ENCODE measurements at places on chromosomes 16 and 17.

GRCh38 chr17:36932694-36933511 lies 4.4 kb upstream of the LHX1 start:
- no peak for DNase-seq

- no peak for DNase-seq
Measured at GRCh38 chr17:68569346-68569745, 31.8 kb downstream of the FAM20A start.

- no peak for DNase-seq
Measured at GRCh38 chr16:14485121-14485551, 144.9 kb downstream of the PARN start.

GRCh38 chr17:80768389-80768788 lies 223.3 kb upstream of the CHMP6 start:
- no peak for DNase-seq

DNA sequence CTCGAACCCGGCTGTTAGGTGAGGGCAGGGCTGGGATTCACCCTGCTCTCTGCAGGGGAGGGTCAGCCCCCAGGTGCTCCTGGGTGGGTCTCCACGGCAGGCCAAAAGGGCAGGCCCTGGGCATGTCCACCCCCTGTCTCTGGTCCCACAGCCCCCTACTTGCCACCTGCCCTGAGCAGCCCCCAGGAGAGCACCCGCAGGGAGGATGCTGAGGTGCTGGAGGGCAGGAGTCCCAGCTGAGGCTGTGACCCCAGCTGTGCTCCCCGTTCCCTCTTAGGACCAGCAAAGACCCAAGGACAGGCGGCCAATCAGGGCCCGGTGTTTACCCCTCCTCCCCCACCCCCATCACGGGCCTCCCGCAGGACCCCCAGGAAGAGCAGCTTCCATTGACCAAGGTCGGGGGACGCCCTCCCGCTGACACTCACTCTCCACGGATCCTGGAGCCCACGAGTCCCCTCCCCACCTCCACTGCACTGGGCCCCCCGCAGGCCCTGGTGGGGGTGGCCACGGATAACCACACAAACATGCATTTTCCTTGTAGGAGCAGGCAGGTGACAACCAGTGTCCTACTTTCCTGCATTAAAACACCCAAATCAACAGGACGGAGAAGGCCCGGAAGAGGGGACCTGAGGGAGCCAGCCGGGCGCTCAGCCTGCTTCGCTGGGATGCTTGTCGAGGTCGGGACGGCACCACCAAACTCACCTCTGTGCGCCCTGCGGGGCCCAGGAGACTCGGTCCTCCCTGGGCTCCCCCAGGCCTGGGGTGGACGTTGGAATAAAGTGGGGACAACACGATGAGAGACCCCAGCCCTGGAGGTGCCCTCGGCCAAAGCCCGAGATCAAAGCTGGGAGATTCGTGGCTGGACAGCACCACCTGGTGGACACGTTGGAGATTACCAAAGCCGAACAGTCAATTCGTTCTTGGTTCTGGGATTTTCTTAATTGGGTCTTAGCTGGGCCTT lies 22.5 kb upstream of the ENPP7 start:
- DNase-seq: peak; percentile 13

GRCh38 chr17:50394711-50395110 lies 2.6 kb downstream of the LRRC59 start:
- no peak for DNase-seq

GRCh38 chr16:68217506-68217905 lies 18.4 kb downstream of the ESRP2 start:
- DNase-seq: no peak

- DNase-seq: no peak
Measured at GRCh38 chr17:80327518-80327917, 66.9 kb downstream of the RNF213 start.

DNA sequence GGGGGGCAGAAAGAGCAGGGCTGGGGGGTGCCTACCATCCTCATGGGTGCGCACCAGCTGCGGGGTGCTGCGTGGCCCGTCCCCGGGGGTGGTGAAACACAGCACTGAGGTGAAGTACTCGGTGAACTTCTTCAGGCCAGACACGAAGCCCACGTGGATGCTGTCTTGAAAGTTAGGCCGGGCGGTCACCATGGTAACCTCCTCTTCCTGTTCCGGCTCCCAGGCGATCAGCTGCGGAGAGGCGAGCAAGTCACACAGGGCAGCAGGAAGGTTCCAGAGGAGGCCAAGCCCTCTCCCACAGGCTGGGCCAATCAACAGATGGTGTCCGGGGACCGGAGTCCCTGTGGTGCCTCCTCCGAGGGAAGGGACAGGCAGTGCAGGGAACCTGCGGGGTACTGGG lies 90.1 kb upstream of the CDC42EP4 start:
- DNase-seq: no peak

- DNase-seq: no peak
Measured at GRCh38 chr16:2071454-2072202, 23.8 kb downstream of the TSC2 start.

DNA sequence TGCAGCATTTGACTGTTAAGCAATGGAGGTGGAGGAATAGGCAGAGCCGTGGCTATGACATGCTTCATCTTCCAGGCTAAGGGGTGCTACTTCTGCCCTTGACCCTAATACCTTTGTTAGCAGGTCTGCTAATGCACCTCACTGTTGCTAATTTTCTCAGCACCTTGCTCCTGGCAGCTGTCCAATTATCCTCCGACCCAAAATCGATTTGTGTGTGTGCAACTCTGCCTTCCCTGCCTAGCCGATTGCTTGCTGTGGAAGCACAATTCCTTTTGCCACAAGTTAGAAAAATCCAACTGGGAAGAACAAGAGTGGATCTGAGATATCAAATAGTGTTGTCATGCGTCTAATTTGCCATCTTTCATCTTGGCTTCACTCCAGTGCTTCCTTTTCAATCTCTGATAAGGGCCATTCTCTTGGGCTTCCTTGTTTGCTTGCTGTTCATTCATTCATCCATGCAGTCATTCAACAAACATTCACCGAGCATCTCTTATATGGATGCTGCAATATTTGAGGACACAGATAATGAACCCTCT lies 422.8 kb downstream of the RBFOX1 start:
- DNase-seq: no peak

DNA sequence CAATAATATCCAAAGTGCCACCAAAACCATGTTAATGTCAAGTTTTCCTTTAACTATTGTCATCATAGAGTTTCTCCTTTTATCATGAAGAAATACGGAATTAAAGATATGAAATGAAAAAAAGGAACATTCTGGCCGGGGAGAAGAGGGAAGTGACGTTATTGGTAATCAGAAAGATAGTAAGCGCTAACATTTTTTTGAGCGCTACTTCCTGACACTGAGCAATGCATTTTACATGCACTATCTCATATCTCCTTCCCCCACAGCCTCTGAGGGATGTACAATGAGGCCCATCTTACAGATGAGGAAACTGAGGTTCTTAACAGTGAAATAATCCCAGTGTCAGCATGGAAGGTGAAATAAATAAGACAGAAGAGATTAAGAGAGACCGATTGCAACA lies 410.9 kb downstream of the SOX9 start:
- DNase-seq: no peak

DNA sequence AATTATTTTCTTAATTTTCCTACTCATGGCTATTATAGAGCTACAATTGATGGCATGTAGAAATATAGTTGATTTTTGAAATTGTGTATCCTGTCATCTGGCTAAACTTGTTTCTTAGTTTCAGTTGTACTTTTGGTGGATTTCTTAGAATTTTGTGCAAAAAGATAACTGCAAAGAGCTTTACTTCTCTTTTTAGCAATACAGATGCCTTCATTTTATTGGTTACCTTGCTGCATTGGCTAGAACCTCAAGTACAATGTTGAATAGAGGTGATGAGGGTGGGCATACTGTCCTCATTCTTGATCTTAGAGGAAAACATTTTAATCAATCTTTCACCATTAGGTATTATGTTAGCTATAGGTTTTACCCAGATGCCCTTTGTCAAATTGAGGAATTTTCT lies 67.9 kb downstream of the METRNL start:
- DNase-seq: no peak

- no peak for DNase-seq
Measured at GRCh38 chr17:77151186-77151585, 10.4 kb downstream of the SEC14L1 start.

DNA sequence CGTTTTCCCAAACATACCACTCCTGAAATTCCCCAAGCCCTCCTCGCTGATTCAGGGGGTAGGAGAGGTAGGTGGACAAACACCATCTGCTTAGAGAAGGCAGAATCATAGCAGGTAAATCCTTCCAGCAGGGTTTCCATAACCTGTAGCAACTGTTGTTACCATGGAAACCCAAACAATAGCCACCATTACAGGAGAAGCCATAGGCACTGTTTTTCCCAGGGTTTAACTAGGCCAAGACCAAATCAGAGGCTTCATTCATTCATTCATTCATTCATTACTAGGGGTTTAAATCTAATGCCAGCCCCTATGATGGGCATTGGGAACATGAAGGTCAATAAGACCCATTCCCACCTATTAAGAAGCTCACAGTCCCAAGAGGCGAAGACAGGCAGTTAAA lies 25.5 kb upstream of the CIITA start:
- no peak for DNase-seq

DNA sequence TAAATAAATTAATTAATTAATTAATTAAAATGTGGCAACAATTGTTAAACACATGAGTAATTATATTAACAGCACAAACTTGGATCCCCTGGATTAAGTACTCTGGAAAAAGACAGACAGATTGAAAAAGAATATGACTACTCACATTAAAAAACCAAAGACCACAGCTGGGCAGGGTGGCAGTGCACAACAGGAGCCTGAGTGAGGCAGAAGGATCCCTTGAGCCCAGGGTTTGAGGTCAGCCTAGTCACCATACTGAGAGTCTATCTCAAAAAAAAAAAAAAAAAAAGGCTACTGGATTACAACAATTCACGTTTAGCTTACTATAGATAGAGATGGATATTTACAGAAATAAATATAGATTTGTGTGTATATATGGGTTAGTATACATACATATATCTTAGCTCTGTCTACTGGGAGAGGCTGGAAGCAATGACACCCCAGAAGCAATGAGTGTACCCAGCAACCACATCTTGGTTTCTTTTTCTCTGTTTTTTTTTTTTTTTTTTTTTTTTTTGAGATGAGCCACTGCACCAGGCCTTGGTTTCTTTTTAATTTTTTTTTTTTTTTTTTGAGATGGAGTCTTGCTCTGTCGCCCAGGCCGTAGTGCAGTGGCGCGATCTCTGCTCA lies 10.6 kb upstream of the SUZ12 start:
- DNase-seq: no peak

- DNase-seq: no peak
Measured at GRCh38 chr16:4677390-4677789, 16.0 kb upstream of the NUDT16L1 start.

GRCh38 chr17:66655461-66655860 lies 179.5 kb upstream of the CACNG5 start:
- no peak for DNase-seq

GRCh38 chr16:68993885-68994284 lies 111.6 kb upstream of the HAS3 start:
- no peak for DNase-seq

GRCh38 chr17:79658811-79659207 lies 48.0 kb upstream of the RBFOX3 start:
- DNase-seq: no peak

- no peak for DNase-seq
Measured at GRCh38 chr17:50443505-50443974, 17.5 kb downstream of the ACSF2 start.
